ENCODE measurements at places on chromosomes 16 and 17. TPM values are rescaled to one million over a fixed set of nuclear protein-coding genes. Genes with fewer than 3 reads are reported as not detected.
A peak's percentile ranks its signal among the peaks of the same experiment; 100 is the strongest.

CCL16 gene
- total RNA-seq: not detected

MINK1 gene
- 89.1 TPM for total RNA-seq

CDC6 gene
- 8.5 TPM for total RNA-seq

SCGB1C2 gene
- total RNA-seq: not detected

PABPN1L gene
- not detected for total RNA-seq

USP7 gene
- total RNA-seq: 81.1 TPM

DNA sequence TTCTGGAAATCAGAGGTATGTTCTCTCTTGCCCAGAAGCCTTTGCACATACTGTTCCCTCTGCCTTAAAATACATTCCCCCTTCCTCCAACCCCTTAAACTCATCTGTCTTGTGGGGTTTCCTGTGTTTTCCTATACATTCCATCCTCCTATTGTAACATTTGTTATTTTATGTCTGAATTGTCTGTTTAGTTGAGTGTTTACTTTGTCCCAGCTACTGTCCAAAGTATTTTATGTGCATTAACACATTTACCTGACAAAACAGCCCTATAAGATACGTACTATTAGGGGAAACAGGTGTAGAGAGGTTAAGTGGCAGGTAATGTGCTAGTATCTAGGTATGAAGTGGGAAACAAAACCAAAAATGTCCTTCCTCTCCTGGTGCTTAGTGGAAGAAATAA, 42.1 kb downstream of the CHCT1 start:
- peak overlapping the region; percentile 61 for H3K27ac ChIP-seq
- no peak for DNase-seq
- H3K36me3 ChIP-seq: peaks cover 15% of the 10 kb centered on the region
- peaks cover 45% of the 10 kb centered on the region for H3K4me1 ChIP-seq

- peaks cover 15% of the 10 kb centered on the region for H3K27me3 ChIP-seq
- no peak for DNase-seq
- no peak overlapping the region for H3K27ac ChIP-seq
- no peaks in the 10 kb centered on the region for H3K4me1 ChIP-seq
Measured at GRCh38 chr17:3970668-3971067, 6.4 kb upstream of the ATP2A3 start.

GRCh38 chr16:56337131-56337857, 88.1 kb downstream of the AMFR start:
- H3K36me3 ChIP-seq: no peaks in the 10 kb centered on the region
- no peaks in the 10 kb centered on the region for H3K27me3 ChIP-seq
- peak; percentile 75 for DNase-seq
- no peak overlapping the region for H3K27ac ChIP-seq

GRCh38 chr17:40139566-40140058, 725 bp upstream of the CASC3 start:
- H3K4me3 ChIP-seq: peak overlapping the region; percentile 89
- H3K27me3 ChIP-seq: no peaks in the 10 kb centered on the region
- DNase-seq: no peak
- peaks cover 20% of the 10 kb centered on the region for H3K36me3 ChIP-seq
- H3K27ac ChIP-seq: peak overlapping the region; percentile 96

- no peak overlapping the region for H3K4me3 ChIP-seq
- no peaks in the 10 kb centered on the region for H3K36me3 ChIP-seq
- H3K4me1 ChIP-seq: no peaks in the 10 kb centered on the region
- no peak for DNase-seq
Measured at GRCh38 chr16:49189286-49189685, 92.4 kb downstream of the CBLN1 start.

- no peak for DNase-seq
- H3K27me3 ChIP-seq: peaks cover 24% of the 10 kb centered on the region
- H3K27ac ChIP-seq: no peak overlapping the region
- no peaks in the 10 kb centered on the region for H3K36me3 ChIP-seq
Measured at GRCh38 chr16:85696781-85697180, 8.0 kb upstream of the GINS2 start.

DNA sequence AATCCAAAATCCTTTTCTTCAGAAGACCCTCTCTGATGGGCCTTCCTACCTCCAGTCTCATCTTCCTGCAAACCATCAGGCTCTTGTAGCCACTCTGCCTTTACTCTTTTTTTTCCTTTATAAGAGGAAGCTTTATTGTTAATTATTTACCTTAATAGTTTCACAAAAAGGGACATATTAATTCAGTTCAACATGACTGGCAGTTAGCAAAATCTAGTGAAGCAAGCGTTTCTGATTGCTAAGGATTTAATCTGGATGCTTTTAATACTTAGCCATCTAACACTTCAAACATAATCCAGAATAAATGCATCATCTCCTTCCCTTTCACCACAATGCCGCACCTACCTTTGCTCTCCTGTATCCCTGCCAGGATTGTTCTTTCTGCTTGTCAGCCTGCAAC, 62.0 kb downstream of the SPACA3 start:
- no peak overlapping the region for H3K4me3 ChIP-seq
- DNase-seq: no peak
- H3K27ac ChIP-seq: no peak overlapping the region
- peaks cover 25% of the 10 kb centered on the region for H3K27me3 ChIP-seq

DNA sequence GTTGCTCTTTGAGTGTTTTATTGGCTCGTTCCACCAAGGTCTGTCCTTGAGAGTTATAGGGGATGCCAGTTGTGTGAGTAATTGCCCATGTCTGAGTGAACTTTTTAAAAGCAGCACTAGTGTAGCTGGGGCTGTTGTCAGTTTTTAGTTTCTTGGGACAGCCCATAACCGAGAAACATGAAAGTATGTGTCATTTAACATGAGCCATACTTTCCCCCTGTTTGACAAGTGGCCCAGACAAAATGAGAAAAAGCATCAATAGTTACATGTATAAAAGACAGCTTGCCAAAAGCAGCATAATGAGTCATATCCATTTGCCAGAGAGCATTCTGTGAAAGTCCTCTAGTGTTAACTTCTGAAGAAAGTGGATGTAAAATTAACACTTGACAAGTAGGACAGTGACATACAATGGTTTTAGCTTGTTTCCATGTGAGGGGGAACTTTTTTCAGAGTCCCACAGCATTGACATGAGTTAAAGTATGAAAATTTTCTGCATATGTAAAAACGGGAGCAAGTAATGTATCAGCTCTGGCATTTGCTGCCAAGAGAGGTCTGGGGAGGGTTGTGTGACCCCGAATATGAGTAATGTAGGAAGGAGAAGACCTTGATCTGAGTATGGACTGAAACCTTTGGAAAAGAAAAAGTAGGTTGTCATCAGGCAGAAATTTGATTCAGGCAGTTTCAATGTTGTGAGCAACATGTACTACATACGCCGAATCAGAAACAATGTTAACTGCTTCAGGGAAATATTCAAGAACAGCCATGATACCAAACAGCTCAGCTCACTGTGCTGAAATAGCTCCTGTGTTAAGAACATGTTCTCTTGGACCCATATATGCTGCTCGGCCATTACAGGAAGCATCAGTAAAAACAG, 56.8 kb upstream of the ARL4D start:
- H3K27ac ChIP-seq: peak overlapping the region; percentile 83
- no peak for DNase-seq
- peaks cover 19% of the 10 kb centered on the region for H3K4me1 ChIP-seq
- H3K27me3 ChIP-seq: no peaks in the 10 kb centered on the region
- H3K4me3 ChIP-seq: no peak overlapping the region

- no peaks in the 10 kb centered on the region for H3K27me3 ChIP-seq
- no peak for DNase-seq
- no peak overlapping the region for H3K4me3 ChIP-seq
- peaks cover 5% of the 10 kb centered on the region for H3K36me3 ChIP-seq
Measured at GRCh38 chr16:4488499-4488967, 12.3 kb downstream of the HMOX2 start.

DNA sequence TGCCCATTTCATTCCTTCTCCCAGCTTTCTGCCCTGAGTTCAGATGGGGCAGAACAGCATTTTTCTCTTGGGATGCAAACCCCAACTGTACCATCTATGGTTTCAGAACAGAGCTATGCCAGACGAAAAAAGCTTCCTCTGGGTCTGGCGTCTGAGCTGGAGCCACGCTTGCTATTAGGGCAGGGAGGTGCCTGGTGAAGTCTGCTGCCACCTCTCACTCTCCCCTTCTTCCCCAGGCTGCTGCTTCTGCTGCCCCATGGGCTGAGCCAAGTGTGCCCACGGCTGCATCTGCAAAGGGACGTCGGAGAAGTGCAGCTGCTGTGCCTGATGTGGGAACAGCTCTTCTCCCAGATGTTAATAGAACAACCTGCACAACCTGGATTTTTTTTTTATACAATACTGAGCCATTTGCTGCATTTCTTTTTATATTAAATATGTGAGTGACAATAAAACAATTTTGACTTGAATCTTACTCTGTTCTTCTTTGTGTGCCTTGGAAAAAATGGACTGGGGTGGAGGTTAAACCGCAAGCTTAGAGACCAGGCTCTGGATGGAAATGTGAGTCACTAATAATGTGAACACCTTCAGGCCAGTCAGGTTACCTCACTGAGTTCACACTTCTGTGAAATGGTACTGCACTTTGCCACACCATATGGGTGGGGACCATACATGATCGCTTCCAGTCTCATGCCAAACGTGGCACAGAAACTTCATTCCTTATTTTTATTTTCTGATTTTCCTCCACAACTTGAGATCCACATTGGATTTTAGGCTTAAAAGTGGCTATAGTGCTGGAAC, 1.7 kb upstream of the MT1A start:
- no peak overlapping the region for H3K4me3 ChIP-seq
- peaks cover 65% of the 10 kb centered on the region for H3K27me3 ChIP-seq
- DNase-seq: no peak
- H3K36me3 ChIP-seq: no peaks in the 10 kb centered on the region
- peaks cover 21% of the 10 kb centered on the region for H3K4me1 ChIP-seq

DNA sequence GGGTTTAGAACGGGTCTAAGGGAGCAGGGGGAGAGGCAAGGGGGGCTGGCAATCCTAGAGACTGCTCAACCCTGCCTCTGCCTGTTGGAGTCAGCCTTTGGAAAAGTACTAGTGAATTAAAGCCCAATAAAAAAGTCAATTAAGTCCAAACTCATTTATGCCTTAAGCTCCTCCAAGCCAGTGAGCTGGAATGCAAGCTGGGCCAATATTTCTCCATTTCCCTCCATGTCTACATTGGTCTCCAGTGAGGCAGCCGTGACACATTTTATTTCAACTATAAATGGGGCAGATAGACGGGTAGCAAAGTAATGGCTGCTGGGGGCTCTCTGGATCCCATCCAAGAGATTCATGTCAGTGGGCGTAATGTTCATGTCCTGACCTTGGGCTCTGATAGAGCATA, 144.0 kb downstream of the SPACA3 start:
- no peak overlapping the region for H3K4me3 ChIP-seq
- DNase-seq: no peak
- no peak overlapping the region for H3K27ac ChIP-seq
- H3K27me3 ChIP-seq: peaks cover 11% of the 10 kb centered on the region
- no peaks in the 10 kb centered on the region for H3K36me3 ChIP-seq

- no peaks in the 10 kb centered on the region for H3K4me1 ChIP-seq
- H3K27ac ChIP-seq: no peak overlapping the region
- DNase-seq: no peak
- no peaks in the 10 kb centered on the region for H3K27me3 ChIP-seq
- no peak overlapping the region for H3K4me3 ChIP-seq
- H3K36me3 ChIP-seq: no peaks in the 10 kb centered on the region
Measured at GRCh38 chr17:22694362-22695227, 1002.3 kb downstream of the KCNJ18 start.

GRCh38 chr17:422196-422930, 69.8 kb upstream of the RPH3AL start:
- H3K27me3 ChIP-seq: no peaks in the 10 kb centered on the region
- no peak overlapping the region for H3K4me3 ChIP-seq
- no peak for DNase-seq
- no peaks in the 10 kb centered on the region for H3K36me3 ChIP-seq
- no peaks in the 10 kb centered on the region for H3K4me1 ChIP-seq
- no peak overlapping the region for H3K27ac ChIP-seq

DNA sequence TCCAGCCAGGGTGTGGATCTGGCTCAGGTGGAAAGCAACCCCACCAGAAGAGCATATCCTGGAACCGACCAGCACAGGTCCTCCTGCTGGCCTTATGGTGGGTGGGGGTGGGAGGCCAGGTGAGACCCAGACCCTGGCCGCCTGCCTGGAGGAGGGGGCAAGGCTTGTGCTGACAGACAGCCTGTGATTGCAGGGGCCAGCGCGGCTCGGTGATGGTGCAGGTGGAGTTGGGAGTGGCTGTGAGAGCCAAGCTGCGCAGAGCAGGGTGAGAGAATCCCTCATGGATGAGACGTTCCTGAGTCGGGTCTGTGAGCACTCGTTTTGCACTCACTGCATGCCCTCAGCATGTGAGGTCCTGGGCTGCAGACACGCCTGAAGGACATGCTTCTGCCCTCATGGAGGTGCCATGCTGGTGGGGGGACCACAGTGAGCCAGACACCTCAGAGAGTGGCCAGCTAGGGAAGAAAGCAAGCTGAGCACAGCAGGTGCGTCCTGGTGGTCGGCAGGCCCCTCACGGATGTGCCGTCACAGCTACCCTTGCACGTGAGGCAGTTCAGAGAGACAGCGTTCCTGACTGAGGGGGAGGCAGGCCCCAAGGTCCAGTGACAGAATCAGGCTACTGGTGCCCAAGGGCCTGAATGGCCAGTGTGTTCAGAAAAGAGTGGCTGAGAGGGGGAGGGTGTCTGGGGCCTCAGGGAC, 3.8 kb upstream of the KCNJ12 start:
- peaks cover 13% of the 10 kb centered on the region for H3K4me1 ChIP-seq
- no peak overlapping the region for H3K4me3 ChIP-seq
- DNase-seq: no peak
- H3K36me3 ChIP-seq: no peaks in the 10 kb centered on the region
- H3K27ac ChIP-seq: no peak overlapping the region
- peaks cover 7% of the 10 kb centered on the region for H3K27me3 ChIP-seq

GRCh38 chr17:77444984-77445759, 304.4 kb downstream of the SEC14L1 start:
- H3K36me3 ChIP-seq: no peaks in the 10 kb centered on the region
- peak overlapping the region; percentile 81 for H3K27ac ChIP-seq
- no peak overlapping the region for H3K4me3 ChIP-seq
- no peak for DNase-seq

- H3K36me3 ChIP-seq: no peaks in the 10 kb centered on the region
- H3K4me3 ChIP-seq: peak within 1 kb of the TSS; percentile 71
Measured at GRCh38 chr17:76141212-76142038, at the start of gene FOXJ1. Gene FOXJ1, minus strand, starts transcription at chr17:76141245. Its CDS starts 850 bp downstream, at chr17:76140395.

Data from chondrocyte (in vitro differentiated cells).